Neural progenitor cell (in vitro differentiated cells): ENCODE measurements at places on chromosomes 11 and 22.

DNA sequence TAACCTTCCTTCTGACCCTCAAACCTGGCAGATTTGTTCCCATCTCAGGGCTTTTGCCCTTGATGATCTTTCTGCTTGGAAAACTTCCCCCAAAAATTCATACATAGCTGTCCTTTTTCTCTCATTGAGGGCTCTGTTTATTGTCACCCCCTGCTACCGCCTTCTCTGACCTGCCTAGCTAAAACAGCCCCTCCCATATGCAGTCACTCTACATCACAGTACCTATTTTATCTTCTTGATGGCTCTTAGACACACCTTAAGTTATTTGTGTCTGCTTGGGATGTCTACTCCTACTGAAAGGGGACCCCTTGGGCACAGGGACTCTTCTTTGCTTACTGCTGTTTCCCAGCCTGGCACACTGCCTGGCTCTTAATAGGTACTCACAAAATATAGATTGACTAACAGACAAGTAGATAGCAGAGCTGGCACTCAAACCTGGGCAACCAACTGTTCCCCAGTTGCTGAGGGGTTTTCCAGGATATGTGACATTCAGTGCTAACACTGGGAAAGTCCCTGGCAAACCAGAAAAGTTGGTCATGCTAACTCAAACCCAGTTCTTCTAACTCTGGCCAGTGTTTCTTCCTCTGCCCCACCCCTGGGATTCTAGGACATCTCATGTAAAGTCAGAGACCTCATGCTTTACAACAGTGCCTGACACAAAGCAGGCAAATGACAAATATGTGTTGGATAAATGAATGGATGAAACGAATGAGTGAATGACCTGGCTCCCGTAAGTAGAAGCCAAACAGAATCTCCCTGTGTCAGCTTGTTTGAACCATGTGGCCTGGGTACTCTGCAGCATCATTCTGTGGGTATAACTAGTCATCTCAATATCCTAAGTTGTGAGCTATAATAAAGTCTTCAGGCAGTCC, 19.8 kb upstream of the FJX1 start:
- DNase-seq = no peak

DNA sequence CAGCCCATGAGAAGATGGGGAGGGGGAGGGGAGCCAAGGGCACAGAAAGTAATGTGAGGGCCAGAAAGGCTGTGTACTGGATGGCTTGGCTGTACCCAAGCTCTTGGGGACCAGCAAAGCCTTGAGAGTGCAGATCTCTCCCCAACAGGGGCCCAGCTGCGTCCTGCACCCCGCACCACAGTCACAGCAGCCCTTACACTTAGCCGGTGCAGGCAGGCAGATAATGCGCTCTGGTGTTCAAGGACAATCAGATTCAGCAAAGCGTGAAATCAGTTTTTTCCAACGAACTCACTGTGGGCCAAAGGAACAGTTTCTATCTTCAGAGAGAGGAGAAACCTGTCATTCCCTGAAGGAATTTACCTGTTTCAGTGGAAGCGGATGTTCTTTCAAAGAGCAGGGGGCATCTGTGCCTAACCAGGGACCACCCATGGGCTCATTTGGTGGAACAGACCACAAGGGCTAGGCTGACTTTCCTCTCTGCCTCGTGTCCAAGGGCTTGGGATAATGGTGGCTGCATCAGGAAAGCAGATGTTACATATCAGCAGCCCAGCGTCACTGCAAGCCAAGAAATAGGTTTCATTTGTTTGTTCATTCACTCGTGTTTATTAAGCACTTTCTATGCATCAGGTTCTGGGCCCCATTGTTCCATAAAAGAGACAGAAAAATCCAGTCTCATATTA, 81.2 kb upstream of the SPON1 start:
- no peak for DNase-seq

DNA sequence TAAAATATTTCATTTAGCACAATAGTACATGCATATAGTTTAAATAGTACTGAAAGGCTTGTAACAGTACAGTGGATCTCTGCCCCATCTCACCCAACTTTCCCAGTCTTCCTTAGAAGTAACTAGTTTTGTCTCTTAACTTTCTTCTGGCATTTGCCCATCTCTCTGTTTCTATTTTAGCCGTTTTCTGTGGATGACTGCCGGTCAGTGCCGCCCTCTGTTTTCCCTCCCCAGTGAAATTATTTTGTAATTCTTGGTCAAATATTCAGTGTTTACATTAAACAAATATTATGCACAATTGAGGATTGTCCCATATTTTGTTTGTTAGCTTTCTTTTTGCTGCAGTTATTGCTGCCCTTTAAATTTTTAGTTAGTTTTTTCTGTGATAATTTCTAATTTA, 8.3 kb downstream of the PDHX start:
- DNase-seq = no peak

DNA sequence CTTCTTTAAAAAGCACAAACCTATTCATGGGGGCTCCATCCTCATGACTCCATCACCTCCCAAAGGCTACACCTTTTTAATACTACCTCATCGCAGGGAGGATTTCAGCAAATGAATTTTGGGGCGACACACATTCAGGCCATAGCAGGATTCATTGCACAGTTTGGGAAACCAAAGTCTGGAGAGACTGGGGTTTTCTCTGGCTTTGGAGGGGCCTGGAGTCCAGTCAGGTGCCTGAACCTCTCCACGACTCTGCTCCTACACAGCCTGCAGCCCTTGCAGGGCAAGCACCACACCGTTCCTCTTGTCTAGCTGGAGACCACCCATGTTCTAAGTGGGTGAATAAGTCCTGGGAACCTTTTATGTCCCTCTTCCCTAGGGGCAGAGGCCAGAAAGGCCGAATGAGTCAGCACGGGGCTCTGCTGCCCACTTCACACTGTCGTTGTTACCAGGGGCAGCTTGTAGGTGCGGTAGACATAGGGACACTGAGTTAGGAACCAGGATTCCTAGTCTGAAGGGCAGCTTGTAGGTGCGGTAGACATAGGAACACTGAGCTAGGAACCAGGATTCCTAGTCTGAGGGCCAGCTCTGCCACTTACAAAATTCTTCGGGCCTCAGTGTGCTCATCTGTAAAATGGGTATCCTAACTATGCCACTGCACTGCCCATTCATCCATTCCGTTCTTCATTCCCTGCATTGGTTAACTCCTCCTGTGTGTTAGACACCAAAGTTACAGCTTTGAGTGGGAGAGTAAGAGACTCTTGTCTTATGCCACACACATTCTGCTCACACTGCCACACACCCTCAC, 251.7 kb upstream of the B3GAT1 start:
- no peak for DNase-seq
